ENCODE measurements at places on chromosomes 1 and 21.

DNA sequence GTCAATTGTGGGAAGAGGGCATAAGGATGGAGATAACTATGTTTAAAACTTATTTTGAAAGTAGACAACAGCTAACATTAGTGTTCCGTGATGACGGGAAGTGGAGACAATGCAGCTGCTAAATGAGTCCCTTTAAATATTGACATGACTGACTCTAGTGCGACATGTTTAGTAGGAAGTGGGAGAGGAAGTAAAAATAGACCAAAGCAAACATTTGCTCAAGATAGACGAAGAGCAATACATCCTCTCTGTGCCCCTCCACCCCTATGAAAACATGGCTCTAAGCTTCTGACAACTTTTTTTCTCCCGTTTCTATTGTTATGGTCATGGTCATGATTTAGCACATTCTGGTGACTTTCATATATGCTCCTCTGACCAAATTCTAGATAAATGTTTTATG lies 60.0 kb upstream of the HMCN1 start:
- no peak for DNase-seq

DNA sequence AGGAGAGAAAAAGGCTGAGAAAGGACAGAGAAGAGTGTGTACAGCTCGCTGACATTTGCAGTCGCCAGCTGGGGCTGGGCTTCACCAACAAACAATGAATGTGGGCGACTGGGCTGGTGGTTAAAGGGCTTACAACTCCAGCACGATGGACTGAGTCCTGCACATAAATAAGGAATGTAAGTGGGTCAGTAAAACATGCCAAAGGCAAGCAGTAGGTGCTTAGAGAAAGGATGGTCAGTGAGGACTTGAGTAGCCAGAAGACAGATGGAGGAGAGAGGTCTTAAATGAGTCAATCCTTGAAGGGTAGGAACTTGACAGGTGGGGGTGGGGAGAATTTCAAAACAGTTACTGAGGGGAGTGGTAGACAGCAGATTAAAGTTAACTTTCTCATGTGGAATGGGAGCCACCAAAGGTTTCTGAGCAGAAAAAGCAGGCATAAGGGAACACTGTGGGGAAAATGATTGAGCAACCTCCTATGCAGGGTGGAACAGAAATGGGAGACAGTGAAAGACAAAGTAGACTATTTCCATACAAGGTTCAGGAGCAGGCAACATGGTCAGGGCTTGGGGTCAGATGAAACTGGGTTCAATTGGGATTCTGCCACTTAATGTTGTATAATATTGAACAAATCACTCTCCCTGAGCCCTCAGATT lies 37.4 kb downstream of the GADD45A start:
- DNase-seq: no peak

DNA sequence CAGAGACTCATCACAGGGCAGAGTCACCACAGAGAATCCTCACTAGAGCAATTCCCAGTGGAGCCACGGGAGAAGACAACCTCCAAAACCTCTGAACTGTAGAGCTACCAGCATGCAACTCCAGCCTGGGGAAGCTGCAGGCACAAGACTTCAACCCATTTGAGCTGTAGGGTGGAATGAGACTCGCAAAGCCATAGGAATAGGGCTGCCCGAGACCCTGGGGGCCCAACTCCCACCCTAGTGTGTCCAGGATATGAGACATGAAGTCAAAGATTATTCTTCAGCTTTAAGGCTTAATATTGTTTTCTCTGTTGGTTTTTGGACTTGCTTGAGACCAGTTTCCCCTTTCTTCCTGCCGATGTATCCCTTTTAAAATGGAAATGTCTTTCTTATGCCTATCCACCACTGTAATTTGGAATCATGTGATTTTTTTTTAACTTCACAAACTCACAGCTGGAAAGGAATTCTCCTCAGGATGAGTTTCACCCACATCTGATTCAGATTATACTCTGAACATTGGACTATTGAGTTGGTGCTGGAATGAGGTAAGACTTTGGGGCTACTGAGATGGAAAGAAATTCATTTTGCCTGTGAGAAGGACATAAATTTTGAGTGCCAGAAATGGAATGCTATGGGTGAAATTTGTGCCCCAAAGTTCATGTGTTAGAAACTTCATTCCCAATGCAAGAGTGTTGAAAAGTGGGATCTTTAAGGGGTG lies 59.6 kb upstream of the ST6GALNAC5 start:
- DNase-seq: no peak

- no peak for DNase-seq
These were observed 251.6 kb upstream of the SGIP1 start for GRCh38 chr1:66282343-66282852.

GRCh38 chr21:43754948-43755781 lies 20.9 kb downstream of the CSTB start:
- no peak for DNase-seq

- DNase-seq: no peak
These were observed 54.7 kb downstream of the RIPK4 start for GRCh38 chr21:41712201-41712600.

- no peak for DNase-seq
These were observed 22.2 kb upstream of the DNAJC11 start for GRCh38 chr1:6723621-6724428.

DNA sequence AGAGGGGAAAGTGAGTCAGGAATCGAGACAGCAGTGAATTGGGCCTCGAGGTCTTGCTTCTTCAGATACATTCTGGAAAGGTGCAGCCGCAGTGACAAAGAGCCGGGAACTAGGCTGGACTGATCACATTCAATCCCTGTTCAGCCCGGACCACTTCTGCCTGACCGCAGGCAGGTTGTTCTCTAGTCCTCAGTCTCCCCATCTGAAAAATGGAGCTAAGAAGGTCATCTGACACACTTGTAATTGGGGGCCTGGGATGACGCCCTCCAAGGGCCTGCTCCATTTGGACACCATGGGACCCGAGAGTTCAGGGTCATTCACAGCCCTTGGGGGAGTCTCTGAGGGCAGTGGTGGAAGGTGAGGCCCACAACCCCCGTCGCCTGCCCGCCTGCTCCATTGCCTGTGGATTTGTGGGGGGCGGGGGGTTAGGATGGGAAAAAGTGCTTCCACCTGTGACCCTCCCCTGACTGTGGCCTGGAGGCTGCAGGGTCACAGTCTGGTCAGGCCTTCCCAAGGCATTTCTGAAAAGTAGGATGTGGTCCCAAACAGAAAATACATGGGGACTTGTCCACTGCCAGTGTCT lies 87.9 kb upstream of the CSF3R start:
- no peak for DNase-seq

DNA sequence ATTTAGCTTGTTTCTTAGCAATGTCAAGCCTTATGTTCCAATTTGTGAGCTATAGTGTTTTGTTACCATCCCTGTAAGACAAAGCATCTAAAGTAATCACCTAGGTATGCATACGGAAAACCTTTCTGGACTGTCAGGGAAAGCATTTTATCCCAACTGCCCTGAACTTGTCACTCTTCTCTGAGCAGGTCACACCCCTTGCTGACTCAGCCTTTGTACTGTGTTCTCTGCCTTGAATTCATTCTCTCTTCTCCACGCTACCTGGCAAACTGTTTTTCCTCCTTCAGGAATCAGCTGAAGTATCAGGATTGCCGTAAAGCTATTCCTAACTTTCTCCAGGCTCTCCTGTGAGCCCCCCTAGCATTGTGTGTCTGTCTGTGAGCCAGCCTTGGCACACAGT lies 54.2 kb downstream of the PBX1 start:
- no peak for DNase-seq

DNA sequence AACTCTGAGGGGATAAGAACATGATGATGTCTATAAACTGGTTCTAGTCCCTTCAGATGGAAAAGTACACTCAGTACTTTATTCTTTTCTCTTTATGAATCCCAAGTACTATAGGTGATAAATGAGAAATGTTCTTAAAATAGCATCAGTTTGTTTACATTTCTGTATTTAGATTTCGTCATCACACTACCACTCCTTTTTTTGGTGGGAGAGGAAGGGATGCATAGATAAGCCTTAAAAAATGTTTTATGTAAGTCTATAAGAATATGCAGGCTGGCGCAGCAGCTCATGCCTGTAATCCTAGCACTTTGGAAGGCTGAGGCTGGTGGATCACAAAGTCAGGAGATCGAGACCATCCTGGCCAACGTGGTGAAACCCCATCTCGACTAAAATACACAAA lies 144.8 kb downstream of the USP25 start:
- DNase-seq: no peak
